ENCODE measurements at places on chromosomes 16 and 17.

DNA sequence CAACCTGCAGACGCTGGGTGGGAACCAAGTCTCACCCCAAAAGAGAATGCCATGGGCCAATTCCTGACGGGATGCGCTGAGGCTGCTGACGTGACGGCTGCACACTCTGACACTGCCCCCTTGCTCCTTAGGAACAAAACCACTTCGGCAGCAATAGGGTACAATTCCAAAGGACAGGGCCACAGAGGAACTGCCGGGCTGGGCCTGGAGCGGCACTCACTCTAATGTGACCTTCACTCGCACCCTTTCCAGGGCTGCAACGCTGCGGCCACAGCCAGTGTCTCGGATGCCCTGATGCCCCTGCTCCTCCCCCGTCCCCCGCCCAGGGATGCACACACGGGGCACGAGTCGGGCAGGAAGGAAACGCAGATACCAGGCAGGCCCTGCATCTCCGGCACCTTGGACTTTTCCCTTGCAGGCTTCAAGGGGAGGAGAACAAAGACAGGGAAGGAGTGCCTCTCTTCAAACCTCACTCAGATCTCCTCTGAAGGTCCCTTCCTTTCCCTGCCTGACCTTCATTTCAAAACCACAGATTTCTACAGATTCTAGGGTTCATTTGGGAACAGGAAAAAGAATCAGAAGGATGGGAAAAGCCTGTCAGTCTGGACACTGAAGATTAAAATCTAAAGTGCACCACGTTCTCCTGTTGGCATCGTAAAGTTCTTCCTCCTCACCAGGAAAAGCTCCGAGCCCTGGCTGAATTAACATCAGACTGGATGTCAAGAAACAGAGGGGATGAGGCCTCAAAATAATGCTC, 2.3 kb downstream of the PITPNA start:
- H3K36me3 ChIP-seq, result peaks cover 4% of the 10 kb centered on the region
- peak; percentile 65 for DNase-seq

DNA sequence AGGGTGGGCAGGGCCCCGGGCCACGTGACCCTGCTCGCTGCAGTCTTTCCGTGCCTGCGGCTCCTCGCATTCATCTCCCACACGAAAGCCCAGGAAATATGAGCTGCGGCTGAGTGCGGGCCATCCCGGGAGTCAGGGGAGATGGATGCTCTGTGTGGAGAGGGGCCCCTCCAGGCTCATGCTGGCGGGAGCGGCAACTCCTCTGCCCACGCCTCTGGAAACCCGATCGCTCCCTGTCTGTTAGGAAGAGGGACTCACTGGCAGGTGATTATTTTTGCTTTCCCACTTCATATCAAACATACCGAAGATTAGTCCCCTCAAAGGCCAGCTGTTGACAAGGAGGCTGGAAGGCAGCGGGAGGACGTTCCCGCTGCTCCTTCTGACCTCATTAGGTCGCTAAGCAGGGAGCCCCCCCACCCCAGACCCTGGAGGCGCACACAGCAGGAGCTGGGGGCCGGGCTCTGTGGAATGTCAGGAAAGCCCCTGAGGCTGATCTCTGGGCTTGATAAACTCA, 228.5 kb downstream of the FOXL1 start:
- peaks cover 63% of the 10 kb centered on the region for H3K27me3 ChIP-seq
- no peak overlapping the region for H3K27ac ChIP-seq
- no peaks in the 10 kb centered on the region for H3K36me3 ChIP-seq
- DNase-seq, result no peak

DNA sequence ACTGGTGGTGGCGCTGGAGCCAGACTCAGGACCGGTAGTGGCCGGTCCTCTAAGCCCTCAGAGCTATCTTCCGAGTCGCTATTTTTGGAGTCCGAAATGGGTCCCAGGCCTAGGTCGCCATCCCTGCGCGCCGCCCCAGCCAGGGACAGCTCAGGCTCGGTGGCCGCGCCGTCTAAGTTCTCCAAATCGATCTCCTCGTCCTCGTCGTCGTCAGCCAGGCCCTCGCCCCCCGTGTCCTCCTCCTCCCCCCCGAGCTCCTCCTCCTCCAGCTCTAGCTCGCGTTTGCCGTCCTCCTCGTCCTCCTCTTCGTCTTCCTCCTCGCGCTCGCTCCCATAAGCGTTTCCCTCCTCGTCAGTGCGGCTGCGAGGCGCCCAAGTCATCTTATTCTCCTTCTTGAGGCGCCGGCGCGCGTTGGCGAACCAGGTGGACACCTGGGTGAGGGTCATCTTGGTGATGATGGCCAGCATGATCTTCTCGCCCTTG, 1.6 kb downstream of the IRX3 start:
- peaks cover 36% of the 10 kb centered on the region for H3K36me3 ChIP-seq
- DNase-seq, result peak; percentile 88
- H3K4me1 ChIP-seq, result peaks cover 26% of the 10 kb centered on the region

DNA sequence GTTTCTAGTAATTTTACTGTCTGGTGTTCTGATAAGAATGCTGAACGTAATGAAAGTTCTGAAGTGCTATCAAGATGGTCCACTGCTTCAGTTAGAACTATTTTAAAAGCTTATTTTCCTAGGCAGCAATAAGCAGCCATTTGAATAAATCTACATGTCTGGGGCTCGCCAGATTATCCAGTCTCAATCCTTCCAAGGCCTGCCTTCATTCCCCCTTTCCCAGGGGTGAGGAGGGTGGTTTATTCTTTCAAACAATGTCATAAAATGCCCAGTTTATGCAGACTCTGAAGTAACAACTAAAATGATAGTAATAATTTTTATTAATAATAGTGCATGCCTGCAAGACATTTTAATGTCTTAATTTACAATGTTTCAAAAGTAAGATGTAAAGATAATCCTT, 2.4 kb downstream of the CDH11 start:
- peak; percentile 30 for DNase-seq
- peak overlapping the region; percentile 95 for H3K4me3 ChIP-seq
- H3K27me3 ChIP-seq, result no peaks in the 10 kb centered on the region
- peak overlapping the region; percentile 89 for H3K27ac ChIP-seq

- no peaks in the 10 kb centered on the region for H3K4me1 ChIP-seq
- peaks cover 17% of the 10 kb centered on the region for H3K36me3 ChIP-seq
- H3K27ac ChIP-seq, result no peak overlapping the region
Observed at GRCh38 chr17:45640141-45640850, 143.8 kb upstream of the CRHR1 start.

DNA sequence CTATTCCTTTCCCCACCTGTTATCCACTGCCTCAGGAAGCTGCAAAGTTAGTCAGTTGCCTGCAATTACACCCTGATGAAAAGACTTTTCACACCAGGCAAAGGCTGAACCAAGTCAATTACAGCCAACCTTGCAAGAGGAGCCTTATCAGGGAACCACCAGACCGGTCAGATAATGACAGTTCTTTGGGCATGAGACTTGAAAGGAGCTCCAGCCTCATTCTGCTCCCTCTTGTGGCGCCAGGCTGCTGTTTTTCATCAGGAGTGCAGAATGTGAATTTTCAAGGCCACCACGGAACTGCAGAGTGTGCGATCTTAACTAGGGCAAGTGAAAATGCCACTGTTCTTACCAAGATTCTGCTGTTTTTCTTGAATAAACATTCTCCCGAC, 22.5 kb downstream of the DNAI2 start:
- DNase-seq, result peak; percentile 64
- no peak overlapping the region for H3K27ac ChIP-seq
- no peak overlapping the region for H3K4me3 ChIP-seq
- H3K36me3 ChIP-seq, result no peaks in the 10 kb centered on the region
- H3K27me3 ChIP-seq, result no peaks in the 10 kb centered on the region
- H3K4me1 ChIP-seq, result no peaks in the 10 kb centered on the region

DNA sequence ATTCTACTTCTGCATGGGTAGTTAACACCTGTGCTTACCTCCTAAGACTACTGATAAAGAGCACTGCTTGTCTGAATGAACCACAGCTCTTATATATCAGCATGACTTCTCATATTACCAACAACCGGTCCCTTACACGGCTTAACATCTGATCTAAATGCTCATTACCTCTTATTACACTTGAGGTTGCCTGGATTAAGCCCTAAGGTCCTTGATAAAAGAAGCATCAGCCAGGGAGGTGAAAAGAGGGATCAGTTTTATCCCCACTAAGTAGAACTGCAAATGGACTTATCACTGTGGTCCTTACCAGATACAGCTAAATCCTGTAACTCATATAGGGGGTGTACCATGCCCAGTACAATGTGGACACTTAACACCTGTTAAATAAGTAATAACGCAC, 8.2 kb upstream of the RSKR start:
- H3K4me1 ChIP-seq, result no peaks in the 10 kb centered on the region
- DNase-seq, result no peak
- peaks cover 87% of the 10 kb centered on the region for H3K36me3 ChIP-seq
- no peak overlapping the region for H3K27ac ChIP-seq
- H3K4me3 ChIP-seq, result no peak overlapping the region

DNA sequence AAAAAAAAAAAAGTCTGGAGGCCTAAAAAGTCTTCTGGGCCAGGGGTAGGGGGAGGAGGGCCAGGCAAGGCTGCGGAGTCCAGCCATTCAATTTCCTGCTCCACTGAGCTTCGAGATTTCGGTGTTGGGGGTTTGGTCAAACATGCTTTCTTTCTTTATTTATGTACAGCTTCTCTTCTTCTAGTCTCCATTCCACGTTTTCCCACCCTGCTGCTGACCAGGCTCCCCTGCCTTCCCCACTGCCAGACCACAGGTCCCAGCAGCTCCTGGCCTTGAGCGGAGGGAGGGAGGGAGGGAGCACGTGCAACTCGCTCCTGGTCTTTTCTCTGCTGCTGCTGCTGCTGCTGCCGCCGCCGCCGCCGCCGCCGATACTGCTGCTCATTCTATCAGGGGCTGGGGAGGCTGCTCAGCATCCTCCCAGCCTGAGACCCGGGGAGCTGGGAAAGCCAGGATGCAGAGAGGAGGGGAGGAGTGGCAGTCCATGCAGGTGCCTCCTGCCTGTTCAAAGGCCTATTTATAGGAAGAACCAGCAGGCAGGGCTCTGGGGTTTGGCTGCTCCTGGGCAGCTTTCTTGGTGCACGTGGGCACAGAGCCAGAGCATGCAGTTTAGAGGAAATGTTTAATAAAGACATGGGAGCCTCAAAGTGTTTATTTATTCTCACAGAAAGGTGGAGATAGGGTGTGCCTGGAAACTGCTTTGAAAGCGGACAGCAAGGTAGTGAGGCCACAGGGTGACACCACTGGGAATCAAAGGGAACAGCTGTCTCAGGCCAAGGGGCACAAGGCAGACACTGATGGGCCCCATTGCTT, 23.4 kb upstream of the ZFHX3 start:
- peak overlapping the region; percentile 49 for H3K27ac ChIP-seq
- H3K4me3 ChIP-seq, result peak overlapping the region; percentile 50
- DNase-seq, result peak; percentile 87
- H3K27me3 ChIP-seq, result no peaks in the 10 kb centered on the region
- no peaks in the 10 kb centered on the region for H3K36me3 ChIP-seq
- peaks cover 39% of the 10 kb centered on the region for H3K4me1 ChIP-seq

DNA sequence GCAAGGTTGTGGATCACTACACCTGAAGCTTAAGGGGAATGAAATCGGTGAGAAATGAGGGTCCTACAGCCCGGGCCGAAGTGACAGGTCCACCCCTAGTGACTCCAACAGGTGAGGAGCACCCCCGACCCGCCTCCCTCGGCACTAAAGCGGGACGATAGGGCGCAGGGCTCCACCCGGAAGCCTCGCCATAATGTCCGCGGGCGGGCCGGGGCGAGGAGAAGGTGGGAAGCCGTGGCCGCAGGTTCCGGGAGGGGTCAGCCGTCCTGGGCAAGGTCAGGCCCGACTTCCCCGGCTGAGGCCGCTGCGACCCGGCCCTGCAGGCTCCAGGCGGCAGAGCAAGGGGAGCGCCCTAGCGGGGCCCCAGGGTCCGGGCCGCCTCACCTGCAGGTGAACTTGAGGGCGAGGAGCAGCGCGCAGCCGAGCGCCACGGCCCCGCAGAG, 543 bp downstream of the TXNDC11 start:
- no peaks in the 10 kb centered on the region for H3K27me3 ChIP-seq
- H3K4me3 ChIP-seq, result peak overlapping the region; percentile 98
- no peak for DNase-seq
- peak overlapping the region; percentile 90 for H3K27ac ChIP-seq

- peaks cover 19% of the 10 kb centered on the region for H3K36me3 ChIP-seq
- H3K4me1 ChIP-seq, result no peaks in the 10 kb centered on the region
- DNase-seq, result no peak
- H3K27ac ChIP-seq, result no peak overlapping the region
- no peak overlapping the region for H3K4me3 ChIP-seq
Observed at GRCh38 chr17:76080768-76081287, 1.8 kb downstream of the ZACN start.

DNA sequence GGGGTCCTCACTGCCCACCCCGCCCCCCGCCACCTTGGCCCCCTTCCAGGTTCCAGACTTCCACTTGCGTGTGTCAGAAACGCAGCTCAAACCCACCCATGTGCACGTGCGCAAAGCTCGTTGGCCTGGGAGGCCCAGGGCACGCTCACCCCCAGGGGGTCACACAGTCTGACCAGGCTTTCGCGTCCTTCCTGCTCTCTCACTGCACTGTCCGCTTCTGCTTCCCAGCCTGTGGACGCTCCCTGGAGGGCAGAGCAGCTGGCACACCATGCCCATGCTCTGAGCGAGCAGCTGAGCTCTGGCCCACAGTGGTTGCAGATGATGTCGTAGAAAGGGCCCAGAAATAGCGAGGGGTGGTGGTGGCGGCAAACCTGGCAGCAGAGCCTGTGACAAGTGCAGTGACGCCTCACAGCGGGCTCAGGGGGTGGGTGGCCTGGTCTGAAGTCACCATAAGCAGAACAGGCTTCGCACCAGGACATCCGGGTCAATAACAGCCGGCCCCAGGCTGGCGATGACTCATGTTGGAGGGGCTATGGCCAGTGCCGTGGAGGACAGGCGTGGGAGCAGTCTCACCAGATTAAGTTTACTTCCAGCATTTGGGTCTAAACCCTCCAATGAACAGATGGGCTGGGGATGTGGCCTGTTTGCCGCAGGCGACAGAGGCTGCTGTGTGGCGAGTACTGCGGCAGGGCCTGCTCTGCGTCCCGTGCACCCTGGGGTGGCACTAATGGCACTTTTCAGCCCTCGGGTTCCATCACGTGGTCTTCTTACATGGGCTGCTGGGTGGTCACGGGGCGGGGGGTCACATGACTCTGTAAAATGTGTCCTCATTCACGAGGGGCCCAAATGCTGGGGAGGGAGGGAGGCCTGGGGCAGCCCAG, 49.0 kb downstream of the NT5M start:
- no peaks in the 10 kb centered on the region for H3K36me3 ChIP-seq
- no peak overlapping the region for H3K27ac ChIP-seq
- H3K27me3 ChIP-seq, result no peaks in the 10 kb centered on the region
- no peak overlapping the region for H3K4me3 ChIP-seq

DNA sequence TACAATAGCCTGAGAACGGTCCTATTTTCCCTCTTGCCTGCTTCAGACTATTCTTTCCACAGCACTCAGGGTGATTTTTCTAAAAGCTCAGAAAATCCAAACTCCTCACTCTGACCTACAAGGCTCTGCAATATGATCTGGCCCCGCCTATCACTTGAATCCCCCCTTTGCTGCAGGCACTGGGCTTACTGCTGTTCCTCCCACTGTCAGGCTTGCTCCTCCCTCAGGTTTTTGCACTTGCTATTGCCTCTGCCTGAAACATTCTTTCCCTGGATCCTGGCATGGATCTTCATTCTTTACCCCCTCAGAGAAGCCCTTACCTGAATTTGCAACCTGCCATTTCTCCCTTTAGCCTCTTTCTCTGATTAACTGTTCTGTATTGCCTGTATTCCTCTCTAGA, 52.3 kb downstream of the RPGRIP1L start:
- no peak for DNase-seq
- H3K4me3 ChIP-seq, result no peak overlapping the region
- no peak overlapping the region for H3K27ac ChIP-seq
- no peaks in the 10 kb centered on the region for H3K27me3 ChIP-seq
- peaks cover 40% of the 10 kb centered on the region for H3K36me3 ChIP-seq

GRCh38 chr17:27294689-27295630, 1.0 kb downstream of the WSB1 start:
- no peaks in the 10 kb centered on the region for H3K27me3 ChIP-seq
- peak; percentile 73 for DNase-seq
- H3K4me1 ChIP-seq, result peaks cover 23% of the 10 kb centered on the region
- H3K27ac ChIP-seq, result peak overlapping the region; percentile 98
